NCI-H526 (cell line): ENCODE measurements at places on chromosomes 4 and X.

- no peak for DNase-seq
Observed at GRCh38 chr4:7156761-7157488, 35.4 kb upstream of the SORCS2 start.

GRCh38 chr4:121711263-121712000 lies 14.7 kb upstream of the ANXA5 start:
- peak; percentile 53 for DNase-seq

GRCh38 chr4:123740236-123740635 lies 343.6 kb downstream of the SPRY1 start:
- DNase-seq = no peak

DNA sequence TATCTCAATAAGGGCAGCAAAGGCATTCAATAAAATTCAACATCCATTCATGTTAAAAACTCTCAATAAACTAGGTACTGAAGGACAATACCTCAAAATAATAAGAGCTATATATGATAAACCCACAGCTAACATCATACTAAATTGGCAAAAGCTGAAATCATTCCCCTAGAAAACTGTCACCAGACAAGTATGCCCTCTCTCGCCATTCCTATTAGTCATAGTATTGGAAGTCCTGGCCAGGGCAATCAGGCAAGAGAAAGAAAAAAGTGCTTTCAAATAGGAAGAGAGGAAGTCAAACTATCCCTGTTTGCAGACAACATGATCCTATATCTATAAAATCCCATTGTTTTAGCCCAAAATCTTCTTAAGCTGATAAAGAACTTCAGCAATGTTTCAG lies 116.8 kb downstream of the TENT5D start:
- no peak for DNase-seq

- no peak for DNase-seq
Observed at GRCh38 chr4:172986114-172986513, 182.5 kb upstream of the GALNT7 start.
